ENCODE measurements at places on chromosomes 11 and 22. TPM values are rescaled to one million over a fixed set of nuclear protein-coding genes. Genes with fewer than 3 reads are reported as not detected.

LAYN gene
- total RNA-seq = 0.26 TPM

DCUN1D5 gene
- total RNA-seq = 60.1 TPM

HTR3B gene
- not detected for total RNA-seq

OR6M1 gene
- not detected for total RNA-seq

PRODH gene
- not detected for total RNA-seq

SERPING1 gene
- total RNA-seq = 0.43 TPM

DNA sequence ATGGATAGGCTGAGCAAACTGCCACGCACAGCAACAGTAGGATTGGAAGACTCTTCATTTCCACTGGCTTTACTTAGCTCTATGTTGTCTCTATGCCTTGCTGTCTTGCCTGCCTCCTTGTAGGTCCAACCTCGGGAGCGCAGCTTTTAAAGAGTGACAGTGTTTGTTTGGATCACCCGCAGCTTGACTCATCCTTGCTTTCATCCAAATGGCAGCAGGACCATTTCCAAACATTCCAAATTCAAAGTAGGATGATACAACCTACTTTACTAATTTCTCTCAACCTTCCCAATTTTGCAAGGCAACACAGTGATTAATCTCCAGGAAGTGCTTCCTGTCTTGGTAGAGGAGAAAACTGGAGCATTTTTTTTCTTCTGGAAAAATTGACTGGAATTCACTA, at the start of gene MMP3:
Gene MMP3, minus strand, starts transcription at position 121 of the 400 bp plus-strand sequence. Its CDS starts 63 bp downstream, at position 58.
- DNase-seq = no peak

DNA sequence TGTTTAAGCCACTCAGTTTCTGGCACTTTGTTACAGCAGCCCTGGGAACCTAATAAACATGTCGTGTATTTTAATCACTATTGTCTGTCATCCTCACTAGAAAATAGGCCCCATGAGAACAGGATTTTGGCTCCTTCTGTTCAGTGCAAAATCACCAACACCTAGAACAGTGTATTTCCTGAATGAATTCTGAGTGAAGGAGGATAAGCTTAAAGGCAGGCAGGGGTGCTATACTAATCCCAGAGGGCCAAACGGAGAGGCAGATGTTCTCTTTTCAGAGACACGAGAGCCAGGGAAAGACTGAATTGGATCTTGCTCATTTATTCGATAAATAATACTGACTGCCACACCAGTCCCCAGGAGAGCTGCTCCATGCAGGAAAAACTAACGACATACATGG, 10.4 kb downstream of the SMCO4 start:
- DNase-seq = no peak

DNA sequence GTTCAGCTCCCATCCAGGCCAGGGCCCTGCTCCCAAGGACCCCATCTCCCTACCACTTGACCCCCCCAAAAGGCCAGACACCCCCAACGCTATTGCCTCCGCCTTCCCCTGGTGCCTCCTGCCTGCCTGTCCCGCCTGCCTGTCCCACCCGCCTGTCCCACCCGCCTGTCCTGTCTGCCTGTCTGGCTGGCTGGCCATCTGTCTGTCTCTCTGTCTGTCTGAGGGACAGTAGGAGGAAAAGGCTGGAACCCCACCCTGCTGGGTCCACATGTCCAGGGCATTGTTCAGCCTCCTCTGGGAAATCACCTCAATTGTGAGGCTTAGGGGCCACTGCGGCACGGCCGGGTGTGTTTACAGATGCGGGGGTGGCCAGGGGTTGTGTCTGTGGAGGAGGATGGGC, 25.3 kb upstream of the CBX7 start:
- no peak for DNase-seq

DNA sequence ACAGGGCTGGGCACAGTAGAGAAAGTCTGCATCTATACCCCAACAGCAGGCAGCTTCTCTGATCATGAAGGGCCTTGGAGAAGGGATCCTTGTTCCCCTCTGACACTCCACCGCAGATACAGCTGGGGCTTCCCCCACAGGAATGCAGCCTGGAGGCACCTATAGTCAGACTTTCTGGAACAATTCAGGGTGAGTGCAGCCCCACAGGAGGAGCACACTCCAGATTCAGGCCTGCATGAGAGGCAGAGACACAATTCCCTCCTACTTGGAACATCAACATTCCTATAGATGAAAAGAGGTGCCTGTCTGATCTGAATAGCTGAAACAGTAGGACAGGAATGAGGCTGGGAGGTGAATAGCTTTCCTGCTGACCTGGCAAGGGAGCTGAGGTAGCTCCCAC, 1298.0 kb upstream of the CNTN5 start:
- no peak for DNase-seq

- peak; percentile 62 for DNase-seq
Measured at GRCh38 chr11:118001494-118001971, 15.3 kb downstream of the IL10RA start.

DNA sequence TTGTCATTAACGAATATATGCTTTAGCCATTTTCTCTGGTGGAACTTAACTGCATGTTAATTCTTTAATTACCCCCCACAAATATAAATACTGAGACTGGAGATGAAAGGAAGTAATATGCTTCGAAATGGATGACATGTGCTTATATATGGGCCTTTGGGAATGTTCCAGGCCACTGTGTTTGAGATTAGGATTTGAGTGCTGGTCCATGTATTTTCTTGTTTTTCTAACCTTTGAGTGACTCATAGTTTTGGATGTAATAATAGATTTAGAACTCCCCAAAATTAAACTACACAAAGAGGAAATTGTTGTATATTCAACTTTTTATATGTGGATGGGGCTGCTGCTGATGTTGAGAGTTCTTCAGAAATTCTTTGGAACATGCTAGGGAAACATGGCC, 54.2 kb downstream of the EXT2 start:
- DNase-seq = no peak

DNA sequence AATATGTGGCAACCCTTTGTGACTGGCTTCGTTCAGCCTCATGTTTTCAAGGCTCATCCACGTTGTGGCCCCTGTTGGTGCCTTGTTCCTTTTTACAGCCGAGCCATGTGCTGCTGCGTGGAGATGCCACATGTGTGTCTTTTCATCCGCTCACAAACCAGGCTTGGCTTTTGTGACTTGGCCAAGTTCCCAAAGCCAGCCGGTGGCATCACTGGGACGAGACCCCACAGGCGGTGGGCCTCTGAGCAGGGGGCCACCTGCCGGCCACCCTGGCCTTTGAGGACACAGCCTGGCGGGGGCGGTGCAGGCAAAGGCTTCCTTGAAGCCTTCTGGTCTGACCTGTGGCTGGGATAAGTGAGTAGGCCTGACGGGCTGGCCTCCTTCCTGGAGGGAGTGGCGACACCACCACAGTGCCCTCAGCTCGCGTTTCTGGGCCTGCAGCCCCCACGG, 10.5 kb downstream of the GRK2 start:
- peak; percentile 73 for DNase-seq

GRCh38 chr11:47392546-47393162, 14.3 kb upstream of the SPI1 start:
- no peak for DNase-seq

- peak; percentile 83 for DNase-seq
Measured at GRCh38 chr11:1837171-1838076, 1.4 kb upstream of the TNNI2 start.

GRCh38 chr11:11532574-11532973, 89.2 kb downstream of the GALNT18 start:
- no peak for DNase-seq

- DNase-seq = peak; percentile 53
Measured at GRCh38 chr22:20524004-20524481, 16.6 kb downstream of the MED15 start.

DNA sequence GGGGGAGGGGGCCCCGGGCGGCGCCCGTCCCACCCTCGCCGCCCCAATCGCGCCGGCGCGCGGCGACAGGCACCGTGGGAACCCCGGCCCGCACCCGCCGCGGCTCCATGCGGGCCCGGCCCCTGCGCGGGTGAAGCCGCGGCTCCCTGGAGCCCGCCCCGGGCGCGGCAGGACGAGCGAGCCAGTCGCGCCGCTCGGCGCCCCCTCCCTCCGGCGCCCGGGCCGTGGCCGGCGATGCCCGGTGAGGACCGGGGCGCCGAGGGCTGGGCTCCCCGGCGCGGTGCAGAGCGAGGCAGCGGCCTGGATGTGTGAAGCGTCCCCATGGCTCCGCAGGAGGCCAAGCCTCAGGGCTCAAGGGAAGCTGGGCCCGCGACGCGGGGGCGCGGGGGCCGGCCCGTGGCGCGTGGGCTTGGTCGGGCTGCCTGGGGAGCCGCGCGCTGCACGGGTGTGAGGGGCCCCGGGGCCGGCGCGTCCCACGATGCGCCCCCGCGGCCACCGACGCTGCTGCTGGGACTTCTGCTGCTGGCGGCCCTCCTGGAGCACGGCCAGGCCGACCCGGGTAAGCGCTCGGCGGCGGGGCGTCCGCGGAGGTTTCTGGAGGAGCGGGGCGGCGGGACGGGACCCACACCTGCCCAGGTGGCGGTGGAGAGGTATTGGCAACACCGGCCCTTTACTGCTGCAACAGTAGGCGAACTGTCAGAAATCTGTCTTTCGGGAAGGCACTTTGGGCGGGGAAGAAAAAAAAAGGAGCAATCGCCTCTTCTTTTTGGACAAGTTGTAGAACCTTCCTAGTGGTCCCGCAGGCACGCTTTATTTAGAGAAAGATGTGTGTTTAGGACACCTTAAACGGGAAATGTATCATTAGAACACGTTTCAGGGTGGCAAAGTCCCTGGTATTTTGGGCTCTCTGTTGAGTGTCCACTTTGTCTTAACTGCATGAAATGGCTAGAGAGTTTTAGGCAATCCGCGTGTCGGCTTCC, 119.4 kb downstream of the HIPK3 start:
- no peak for DNase-seq

- DNase-seq = peak; percentile 5
Measured at GRCh38 chr22:47191671-47192650, 429.5 kb downstream of the TBC1D22A start.

- peak; percentile 92 for DNase-seq
Measured at GRCh38 chr22:39388261-39389011, 11.1 kb upstream of the TAB1 start.

DNA sequence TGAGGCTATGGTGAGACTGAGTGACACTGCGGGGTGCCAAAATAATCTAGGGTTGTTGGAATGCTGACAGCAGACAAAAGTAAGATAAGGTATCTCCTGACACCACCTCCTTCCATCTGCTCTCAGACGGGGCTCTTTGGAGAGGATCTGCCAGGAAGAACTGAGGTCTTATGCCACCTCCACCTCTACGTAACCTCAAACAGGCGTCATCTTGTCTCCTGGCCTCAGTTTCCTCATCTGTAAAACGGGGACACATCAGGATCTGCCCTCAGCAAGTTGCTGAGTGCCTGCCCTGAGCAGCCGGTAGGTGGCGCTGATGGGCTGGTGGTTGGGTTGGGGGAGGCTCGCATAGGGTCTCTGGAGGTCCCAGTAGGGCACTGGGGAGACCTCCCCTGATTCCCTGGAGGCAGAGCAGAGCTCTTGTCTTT, 1.7 kb upstream of the MYEOV start:
- peak; percentile 58 for DNase-seq

DNA sequence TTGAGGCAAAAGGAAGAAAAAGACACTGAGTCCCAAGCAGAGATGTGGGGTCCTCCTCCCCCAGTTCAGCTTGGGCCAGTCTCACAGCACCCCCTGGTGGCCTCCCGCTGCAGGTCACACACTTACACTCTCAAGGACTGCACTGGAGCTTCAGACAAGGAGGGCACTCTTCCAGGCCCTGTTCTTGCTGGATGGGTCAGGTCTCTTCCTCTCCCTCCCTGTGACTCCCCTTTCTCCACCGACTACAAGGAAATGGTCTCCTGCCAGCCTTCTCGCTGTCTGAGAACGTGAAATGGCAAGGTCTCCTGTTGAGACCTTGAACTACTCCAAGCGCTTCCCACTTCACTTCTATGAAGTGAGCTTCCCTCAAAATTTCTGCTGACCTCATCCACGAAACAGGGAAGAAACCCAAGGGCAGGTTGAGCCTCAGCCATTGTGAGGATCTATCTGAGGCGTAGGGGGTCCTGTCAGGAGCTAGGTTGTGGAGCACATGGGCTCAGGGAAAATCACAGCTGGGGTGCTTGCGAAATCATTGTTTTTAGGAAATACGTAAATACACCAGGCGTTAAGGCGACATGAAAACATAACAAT, 11.2 kb upstream of the IGLL1 start:
- DNase-seq = peak; percentile 62

- DNase-seq = no peak
Measured at GRCh38 chr22:20776624-20777405, 2.9 kb downstream of the SERPIND1 start.

DNA sequence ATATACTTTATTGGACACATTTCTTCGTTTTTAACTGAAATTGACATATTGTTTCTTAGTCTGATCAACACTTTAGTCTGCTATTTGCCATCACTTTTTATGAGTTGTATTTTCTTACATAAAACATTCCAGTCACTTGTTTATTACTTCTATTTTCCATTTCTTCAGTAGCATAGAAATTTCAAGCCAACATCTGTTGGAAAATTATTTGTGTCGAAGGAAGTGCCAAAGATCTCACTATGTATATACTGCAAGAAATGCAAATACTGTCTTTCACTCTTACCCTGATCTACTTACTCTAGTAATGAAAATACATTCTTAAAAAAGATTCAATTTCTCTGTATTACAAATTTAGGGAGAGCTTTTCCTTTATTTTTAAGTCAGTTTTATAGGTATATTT, 105.9 kb downstream of the SLC17A6 start:
- no peak for DNase-seq

GRCh38 chr22:28948424-28948823, 65.1 kb downstream of the ZNRF3 start:
- no peak for DNase-seq

GRCh38 chr11:8318536-8318935, 54.9 kb upstream of the LMO1 start:
- DNase-seq = peak; percentile 16

All from activated CD4-positive, alpha-beta memory T cell treated with anti-CD3 and anti-CD28 coated beads for 36 hours (primary cell).